HepG2 (cell line): ENCODE measurements at places on chromosomes 3 and 15. TPM values are rescaled to one million over a fixed set of nuclear protein-coding genes. Genes with fewer than 3 reads are reported as not detected.

- DNase-seq: peak; percentile 62
Measured at GRCh38 chr15:23035964-23036566, 3.3 kb downstream of the TUBGCP5 start.

DNA sequence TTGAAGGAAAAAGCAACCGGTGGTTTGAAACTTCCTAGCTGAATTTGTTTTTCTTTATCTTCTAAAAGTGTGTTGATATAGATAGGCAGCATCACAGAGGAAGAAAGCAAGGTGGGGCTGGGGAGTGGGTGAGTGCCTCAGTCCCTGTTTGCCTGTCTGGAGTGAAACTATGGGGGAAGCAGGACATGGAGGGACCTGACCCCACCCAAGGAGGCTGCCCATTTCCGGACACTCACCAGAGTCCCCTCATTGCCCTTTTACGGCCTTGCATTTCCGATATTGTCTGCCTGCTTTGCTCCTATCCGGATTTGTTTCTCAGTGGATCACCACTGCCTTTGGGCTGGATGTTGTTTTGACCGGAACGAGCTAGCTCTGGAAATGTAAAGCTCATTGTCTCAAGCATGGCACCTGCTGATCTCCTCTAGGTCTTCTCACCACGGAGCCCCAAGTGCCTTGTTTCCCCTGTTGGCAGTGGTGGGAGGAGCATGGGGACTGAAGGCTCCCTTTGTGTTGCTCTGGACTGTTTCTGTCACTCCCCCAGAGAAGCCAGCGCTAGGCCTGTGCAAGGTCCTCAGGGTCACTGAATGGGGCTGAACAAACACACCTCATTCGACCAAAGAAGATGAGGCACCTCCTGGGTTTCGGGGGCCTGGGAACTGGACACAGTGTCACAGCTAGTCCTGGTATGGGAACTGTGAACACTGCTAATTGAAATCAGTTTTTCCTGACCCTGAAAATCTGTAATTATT, 7.0 kb downstream of the CLDN11 start:
- DNase-seq: peak; percentile 97

Gene TLR9
- 0.08 TPM in 1 of 2 replicates, not detected in the other for polyA plus RNA-seq

DNA sequence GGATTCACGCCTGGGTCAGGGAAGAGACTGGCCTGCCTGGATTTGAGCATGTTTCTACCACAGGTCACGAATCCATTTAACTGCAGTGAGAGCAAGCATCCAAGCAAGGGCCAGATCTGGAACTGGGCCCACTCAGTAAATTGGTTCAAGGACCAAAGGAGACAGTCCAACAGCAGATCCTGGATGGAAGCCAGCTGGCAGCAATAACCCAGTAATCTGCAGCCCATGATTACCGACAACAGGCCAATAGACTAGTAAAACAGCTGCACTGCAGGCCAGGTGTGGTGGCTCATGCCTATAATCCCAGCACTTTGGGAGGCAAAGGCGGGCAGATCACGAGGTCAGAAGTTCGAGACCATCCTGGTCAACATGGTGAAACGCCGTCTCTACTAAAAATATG, 11.8 kb downstream of the SAMD7 start:
- DNase-seq: peak; percentile 6

DNA sequence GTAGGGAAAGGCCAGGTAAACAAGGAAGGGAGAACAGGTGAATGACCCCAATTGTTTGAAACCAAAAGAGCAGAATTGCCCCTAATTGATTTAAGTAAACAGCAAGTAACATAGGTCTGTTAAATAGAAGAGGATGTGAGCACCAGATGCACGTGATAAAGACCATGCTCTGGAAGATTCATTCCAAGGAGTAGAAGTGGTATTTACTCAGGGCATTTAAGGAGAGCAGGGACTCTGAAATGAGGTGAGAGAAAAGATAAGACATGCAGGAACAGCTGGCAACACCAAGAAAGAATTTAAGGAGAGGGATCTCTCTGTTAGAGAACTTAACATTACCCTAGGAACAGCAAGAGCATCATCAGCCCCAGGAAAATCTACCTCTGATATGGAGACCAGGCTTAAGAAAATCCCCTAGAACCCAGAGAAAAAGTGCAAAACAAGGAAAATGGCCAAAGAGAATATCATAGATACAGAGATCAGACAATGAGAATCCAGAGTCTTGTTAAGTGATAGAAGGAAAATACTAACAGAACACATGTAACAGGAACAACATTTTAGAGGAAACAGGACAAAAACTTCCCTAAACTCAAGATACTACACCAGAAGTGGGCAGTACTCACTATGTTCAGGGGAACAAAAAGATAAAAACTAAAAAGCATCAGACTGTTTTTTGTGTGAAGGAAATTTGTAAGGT, 6.4 kb downstream of the NUDT16 start:
- no peak for DNase-seq

- DNase-seq: no peak
Measured at GRCh38 chr15:60126200-60126599, 122.1 kb downstream of the FOXB1 start.

DNA sequence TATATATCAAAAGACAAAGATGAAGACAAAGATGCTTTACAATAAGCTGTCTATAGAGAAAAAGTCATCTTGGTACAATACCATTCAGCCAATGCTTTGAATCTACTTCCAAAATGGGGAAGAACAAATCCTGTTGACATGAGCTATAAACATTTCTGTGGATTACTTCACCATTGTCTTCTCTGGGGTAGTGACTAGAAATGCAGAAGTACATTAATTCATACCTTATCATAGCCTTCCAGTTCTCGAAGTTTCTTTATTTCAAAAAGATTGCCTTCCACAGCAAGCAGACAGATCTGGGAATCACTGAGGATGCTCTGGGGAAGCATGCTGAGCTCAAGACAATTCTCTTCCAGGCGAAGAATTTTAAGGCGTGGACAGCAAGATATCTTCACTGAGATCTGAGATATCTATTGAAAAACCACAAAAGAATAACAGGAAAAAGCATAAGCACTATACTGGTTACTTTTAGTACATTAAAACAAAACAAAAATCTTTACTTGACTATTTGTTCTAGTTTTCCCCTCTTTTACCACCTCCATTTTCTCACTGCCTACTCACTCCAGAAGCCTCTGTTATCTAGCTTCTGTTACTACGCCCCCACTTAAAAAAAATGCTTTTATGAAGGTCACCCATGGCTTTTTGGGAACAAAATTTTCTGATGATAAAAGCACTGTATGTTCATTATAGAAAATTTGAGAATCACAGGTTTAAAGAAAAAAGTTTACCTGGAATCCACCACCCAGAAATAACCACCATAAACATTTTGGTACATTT, 3.6 kb downstream of the LRRC57 start:
- DNase-seq: no peak
